B cell (primary cell): ENCODE measurements at places on chromosomes 2 and 18. TPM values are rescaled to one million over a fixed set of nuclear protein-coding genes. Genes with fewer than 3 reads are reported as not detected.
A peak's percentile ranks its signal among the peaks of the same experiment; 100 is the strongest.

DNA sequence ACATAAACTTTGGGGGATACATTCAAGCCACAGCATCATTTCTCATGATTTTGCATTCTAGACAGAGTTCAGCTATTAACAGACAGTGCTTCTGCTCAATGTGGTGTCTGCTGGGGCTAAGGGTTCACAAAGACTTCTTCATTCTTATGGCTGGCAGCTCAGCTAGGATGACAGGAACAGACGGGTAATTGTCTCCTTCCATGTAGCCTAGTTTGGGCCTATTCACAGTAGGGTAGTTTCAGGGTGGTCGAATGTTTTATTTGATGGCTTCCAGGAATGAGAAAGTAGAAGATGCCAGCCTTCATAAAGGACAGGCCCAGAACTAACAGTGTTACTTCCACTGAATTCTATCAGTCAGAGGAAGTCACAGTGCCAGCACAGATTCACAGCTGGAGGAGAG is 26.0 kb upstream of the BCL2L11 start:
- DNase-seq: no peak

The TMEM18 gene
- total RNA-seq: 37.8 and 38.5 TPM in 2 replicates

- DNase-seq: no peak
Measured at GRCh38 chr2:227824711-227825110, 11.1 kb downstream of the CCL20 start.

- DNase-seq: peak; percentile 35
Measured at GRCh38 chr18:6482198-6482977, 67.7 kb upstream of the L3MBTL4 start.

DNA sequence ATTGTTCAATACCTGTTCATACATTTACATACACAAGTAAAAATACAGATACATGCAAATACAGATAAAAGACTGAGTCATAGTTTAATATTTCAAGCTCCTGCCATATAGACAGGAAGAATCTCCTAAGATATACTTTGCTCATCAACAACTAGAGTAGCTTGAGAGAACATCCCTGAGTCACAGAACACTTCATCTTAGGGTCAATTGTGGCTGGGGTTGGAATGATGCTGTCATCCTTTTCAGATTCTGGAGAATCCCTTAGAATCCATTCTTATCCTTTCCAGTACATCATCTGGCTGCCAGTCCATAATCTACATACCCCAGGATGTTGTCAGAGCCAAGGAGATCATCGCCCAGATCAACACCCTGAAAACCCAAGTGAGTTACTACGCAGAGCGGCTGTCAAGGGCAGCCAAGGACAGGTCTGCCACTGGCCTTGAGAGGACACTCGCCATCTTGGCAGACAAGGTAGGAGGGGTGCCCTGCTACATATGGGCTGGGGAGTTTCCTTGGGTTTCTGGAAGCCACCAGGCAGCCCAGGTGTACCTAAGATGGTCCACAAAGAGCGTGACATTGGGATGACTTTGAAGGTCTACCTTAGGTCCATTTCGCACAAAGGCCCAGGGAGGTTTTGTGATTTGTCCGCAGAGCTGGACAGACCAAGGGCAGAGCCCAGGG is 55.7 kb downstream of the COA5 start:
- no peak for DNase-seq

GRCh38 chr18:57085371-57085770 is 61.5 kb upstream of the BOD1L2 start:
- DNase-seq: no peak

- DNase-seq: no peak
Measured at GRCh38 chr2:233830111-233830802, 24.1 kb downstream of the HJURP start.

- DNase-seq: no peak
Measured at GRCh38 chr2:7517088-7517487, 599.9 kb downstream of the RNF144A start.

- DNase-seq: no peak
Measured at GRCh38 chr2:24469148-24469650, 21.9 kb upstream of the NCOA1 start.

DNA sequence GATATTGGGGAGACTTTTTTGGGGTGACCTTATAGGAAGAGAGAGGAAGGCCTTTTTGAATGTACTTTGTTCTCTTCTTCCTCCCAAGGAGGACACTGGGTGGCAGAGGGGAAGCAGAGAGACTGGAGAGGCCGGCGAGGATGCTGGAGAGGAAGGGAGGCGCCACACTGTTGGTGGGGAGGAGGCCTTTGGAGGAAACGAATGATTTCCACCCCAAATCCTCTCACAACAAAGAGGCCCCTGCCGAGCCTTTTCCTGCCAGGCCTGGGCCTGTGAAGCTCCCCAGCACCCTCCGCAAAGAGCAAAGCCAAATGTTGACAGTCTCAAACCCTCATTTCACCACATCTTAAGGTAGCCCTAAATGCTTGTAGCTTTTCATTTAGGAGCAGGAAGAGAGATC is 59.0 kb upstream of the UPP2 start:
- DNase-seq: no peak

The CD8A gene
- total RNA-seq: 0.49 and 0.76 TPM in 2 replicates

DNA sequence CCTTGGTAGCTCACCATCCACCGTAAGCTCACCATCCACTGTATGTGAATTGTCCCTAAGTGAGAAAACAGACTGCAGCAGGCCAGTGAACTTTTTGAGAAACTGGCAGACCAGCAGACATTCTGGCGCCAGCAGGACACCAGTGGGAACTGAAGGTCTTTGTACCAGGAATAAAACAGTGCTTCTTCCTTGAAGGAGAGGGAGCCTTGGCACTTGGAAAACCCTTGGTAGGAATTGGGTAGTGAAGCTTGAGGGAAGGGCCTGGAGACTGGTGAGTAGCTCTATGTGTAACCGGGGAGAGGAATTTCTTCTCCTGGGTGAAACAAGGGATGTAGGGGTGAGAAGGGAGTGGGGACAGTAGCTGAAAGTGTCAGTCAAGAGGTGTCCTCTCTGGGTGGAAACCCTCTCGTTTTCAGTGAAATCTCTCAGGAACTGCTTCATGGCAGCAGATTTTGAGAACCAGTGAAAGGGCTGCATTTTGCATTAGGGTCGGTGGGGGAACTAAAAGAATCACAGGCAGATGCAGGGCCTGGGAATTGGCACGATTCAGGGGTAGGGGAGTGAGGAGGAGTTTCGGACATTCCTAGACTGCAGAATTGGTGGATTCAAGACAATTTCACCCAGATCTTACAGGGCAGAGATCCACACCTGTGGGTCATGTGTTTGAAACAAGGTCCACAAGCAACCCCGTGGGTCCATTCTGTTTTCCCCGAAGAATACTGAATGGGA is 131.5 kb upstream of the DLX2 start:
- no peak for DNase-seq
